Right cardiac atrium (tissue), 5 donors: ENCODE measurements at places on chromosomes 5 and 9.

GRCh38 chr9:93467062-93467416, 13.7 kb upstream of the FAM120AOS start:
- DNase-seq, result no peak

DNA sequence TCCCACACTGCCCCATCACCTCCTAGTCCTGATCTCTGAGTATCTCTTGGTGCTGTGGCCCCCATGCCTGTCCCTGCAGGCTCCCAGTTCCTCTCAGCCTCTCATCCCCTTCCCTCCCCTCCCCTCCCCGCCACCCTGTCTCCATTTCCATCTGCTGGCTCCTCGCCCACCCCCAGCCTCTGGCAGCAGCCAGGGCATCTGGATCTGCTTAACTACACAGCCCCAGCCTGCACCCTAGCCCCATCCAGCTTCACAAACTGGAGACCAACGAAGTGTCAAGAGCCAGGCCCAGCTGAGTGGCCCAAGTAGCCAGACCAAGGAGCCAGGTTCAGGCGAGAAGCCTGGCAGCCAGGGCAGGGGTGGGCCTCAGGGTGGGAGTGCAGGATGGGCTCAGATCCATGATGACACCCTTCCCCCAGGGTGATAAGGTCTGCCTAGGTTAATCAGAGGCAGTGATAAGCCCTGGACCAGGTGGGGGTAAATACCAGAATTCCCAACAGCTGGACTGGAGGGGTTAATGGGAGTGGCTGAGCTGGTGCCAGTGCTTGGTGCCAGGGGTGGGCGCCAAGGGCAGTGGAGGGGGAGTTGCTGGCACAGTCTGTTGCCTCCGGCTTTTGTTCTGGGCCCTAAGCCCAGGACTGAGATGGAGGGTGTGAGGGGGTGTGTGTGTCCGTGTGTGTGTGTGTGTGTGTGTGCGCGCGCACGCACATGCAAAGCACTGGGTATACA, 2.5 kb downstream of the IL11RA start:
- DNase-seq, result peak; percentile 81

DNA sequence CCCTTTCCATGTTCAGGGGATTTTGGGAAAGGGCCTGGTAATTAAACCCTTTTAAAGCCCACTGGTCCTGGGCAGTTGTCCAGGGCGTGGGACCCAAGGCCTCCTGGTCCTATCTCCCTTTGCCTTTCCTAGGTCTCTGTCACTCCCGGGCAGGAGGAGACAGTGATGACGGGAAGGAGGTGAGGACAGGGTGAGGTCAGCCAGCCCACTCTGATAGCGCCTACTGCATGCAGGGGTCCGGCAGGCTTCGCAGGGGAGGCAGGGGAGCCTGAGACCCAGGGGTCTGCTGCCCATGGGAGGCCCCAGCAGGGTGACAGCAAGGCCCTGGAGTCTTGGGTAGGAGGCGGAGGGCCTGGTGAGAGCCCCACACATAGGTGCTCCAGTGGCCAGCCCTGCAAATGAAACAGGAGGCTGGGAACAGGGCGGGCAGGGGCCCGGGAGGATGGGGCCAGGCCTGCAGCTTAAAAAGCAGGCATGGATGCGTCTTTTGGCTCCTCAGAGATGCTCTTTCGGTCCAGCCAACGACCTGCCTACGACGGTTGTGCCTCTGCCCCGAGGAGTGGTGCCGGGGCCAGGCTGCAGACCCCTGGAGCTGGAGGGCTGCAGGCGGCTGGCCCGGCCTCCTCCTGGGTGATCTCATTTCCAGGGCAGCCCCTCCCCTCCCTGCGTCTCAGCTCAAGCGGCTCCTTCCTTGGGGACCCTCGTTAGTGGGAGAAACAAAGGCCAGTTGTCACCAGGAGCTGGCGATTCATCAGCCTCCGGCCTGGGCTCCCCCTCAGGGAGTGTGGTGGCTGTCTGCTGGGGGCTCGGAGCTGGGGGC, 6.7 kb upstream of the RXRA start:
- DNase-seq, result peak; percentile 43

GRCh38 chr5:32474209-32474854, 29.8 kb upstream of the ZFR start:
- DNase-seq, result no peak

DNA sequence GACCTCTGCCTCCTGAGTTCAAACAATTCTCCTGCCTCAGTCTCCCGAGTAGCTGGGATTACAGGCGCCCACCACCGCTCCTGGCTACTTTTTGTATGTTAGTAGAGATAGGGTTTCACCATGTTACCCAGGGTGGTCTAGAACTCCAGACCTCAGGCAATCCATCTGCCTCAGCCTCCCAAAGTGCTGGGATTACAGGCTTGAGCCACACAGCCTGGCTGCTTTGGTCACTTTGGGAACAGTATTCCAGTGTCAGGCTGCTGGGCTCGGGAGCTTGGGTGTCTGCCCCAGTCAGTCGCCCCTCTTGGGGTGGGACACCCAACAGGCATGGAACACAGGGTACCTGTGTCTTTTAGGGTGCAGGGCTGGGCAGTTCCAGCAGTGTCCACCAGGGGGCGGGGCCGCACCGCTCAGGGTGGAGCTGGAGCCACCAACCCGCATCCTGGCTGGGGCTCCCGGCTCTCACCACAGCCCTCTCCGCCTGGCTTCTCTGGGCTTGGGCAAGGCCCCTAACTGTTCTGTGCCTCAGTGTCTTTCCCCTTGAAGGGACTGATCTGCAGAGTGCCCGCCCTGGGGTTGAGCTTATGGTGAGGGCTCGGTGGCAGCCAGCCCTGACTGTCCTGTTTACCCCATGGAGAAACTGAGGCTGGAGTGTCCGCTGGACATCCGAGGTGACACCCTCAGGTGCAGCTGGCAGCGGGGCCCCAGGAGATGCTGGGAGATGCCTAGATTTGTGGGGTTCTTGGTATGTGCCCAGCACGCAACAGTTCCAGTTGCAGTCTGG, 6.4 kb upstream of the RNU6ATAC start:
- DNase-seq, result no peak

DNA sequence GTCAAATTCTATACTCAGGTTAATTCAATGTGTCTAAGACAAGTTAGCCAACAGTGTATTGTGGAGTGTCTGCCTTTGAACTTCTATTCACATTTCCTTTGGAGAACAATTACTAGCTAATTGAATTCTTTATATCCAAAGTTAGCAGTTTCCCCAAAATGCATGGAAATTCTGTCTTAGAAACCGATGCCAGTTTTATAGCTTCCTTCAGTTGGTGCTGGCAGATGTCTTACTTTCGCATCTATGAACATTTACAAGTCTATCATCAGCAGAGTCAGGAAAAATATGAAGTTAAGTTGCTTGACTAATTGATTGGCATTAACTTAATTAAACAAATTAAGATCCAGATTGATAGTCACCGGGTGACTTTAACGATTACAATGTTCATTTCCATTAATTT, 527.6 kb upstream of the CDH18 start:
- no peak for DNase-seq

DNA sequence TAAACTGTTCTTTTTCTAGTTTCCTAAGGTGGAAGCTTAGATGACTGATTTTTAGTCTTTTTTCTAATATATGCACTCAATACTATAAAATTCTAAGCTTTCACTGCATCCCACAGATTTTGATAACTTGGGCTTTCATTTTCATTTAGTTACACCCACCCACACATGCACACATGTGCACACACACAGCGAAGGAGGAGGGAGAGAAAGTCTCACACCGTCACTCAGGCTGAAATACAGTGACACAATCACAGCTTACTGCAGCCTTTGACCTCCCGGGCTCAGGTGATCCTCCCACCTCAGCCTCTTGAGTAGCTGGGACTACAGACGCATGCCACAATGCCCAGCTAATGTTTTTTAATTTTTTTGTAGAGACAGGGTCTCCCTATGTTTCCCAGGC, 96.5 kb downstream of the SMIM23 start:
- no peak for DNase-seq

GRCh38 chr5:16870878-16871277, 65.2 kb downstream of the MYO10 start:
- no peak for DNase-seq

- no peak for DNase-seq
Measured at GRCh38 chr5:171624396-171624795, 161.2 kb upstream of the SMIM23 start.

DNA sequence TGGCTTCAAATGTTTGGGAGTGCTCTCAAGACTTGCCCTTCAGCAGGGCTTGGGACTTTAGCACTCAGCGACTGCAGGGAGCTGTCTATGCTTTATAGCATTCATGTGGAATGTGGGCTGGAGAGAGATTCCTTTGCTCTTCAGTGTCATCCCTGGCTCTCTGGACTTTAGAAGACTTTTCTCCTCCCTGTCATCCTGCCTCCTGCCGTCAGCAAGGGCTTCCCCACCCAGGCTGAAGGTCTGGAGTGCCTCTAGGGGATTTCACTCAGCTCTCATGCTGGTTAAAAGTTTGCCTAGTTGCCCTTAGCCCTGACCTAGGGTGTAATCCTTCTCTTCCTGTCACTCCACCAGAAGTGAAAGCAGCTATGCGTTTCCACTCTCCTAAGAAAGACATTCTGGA, 210.9 kb downstream of the FRMD3 start:
- no peak for DNase-seq

DNA sequence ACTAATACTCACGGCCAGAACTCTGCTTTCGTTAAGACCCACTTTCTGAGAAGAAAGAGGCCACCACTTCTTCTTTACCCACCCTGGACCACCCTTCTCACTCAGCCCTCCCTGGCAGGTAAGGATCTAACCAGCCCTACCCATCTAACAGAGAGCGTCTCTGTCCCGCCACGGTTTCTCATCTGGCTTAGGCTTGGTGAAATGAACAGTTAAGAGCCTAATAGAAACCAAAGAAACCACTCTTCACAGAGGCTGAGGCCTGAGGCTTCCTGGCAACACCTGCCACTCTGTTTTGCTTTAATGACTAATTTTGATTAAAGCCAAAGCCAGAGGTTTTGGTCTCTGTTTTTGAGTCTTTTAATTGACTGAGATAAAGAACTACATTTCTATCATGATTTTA, 354.1 kb upstream of the SLC30A5 start:
- no peak for DNase-seq

- DNase-seq, result no peak
Measured at GRCh38 chr9:6827439-6828145, 69.8 kb downstream of the KDM4C start.

DNA sequence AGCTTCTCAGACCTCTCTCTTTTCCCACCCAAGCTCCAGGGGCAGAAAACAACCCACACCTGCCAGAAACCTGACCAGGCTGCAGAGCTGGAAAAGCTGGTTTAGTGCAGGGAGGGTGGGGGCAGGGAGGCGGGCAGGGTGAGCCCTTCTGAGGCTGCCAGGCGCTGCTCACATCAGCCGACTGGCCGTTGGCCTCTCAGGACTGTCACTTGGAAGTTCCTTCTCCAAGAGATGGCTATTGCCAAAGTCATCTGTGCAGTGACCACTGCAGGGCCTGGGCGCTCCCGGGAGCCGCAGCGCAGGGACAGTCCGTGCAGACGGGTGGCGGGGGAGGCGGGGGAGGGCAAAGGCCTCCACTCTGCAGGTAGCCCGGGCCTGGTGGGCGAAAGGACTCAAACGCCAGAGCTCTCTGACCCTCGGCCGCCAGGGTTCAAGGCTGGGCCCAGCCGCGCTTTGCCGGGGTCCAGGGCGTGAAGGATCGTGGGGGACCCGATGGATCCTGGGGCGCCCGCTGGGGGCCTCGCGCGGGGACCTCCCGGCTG, 205.0 kb upstream of the IER5L start:
- peak; percentile 85 for DNase-seq

DNA sequence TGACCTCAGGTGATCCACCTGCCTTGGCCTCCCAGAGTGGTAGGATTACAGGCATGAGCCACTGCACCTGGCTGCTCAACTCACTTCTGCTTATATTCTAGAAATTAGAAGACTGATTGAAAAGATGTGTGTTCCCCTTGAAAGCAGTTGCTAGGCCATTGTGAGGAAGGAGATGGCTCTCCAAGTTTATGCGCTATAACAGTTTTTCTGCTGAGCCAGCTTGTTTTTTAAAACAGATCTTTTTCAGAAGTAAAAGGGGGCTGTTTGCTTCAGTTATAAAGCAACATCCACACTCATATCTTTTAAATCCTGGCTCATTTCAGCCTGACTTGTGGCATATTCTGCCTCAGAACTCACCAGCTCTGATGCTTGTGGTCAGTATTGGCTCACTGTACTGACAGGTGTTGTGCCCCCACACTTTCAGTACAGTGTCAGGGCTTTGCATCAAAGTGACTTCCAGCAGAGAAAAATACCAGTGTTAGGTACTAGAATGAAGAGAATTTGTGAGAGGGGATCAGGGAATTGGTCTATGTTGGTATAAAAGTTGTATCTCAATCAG, 49.4 kb downstream of the NUP214 start:
- DNase-seq, result no peak

DNA sequence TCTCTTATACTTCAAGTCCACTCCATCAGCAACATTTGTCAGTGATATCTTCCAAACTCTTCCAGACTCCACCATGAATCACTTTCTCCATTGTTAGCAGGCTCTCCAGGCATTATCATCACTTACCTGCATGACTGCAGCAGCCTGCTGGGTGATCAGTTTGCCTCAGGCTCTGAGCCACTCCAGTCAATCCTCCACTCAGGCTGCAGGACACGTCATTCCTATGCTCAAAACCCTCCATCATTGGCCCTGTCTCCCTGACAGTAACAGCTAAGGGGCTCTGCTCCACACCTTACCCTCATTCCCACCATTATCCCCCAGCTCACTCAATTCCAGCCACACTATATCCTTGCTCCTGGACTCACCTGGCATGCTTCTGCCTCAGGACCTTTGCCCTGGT, 10.7 kb downstream of the DIRAS2 start:
- DNase-seq, result no peak

DNA sequence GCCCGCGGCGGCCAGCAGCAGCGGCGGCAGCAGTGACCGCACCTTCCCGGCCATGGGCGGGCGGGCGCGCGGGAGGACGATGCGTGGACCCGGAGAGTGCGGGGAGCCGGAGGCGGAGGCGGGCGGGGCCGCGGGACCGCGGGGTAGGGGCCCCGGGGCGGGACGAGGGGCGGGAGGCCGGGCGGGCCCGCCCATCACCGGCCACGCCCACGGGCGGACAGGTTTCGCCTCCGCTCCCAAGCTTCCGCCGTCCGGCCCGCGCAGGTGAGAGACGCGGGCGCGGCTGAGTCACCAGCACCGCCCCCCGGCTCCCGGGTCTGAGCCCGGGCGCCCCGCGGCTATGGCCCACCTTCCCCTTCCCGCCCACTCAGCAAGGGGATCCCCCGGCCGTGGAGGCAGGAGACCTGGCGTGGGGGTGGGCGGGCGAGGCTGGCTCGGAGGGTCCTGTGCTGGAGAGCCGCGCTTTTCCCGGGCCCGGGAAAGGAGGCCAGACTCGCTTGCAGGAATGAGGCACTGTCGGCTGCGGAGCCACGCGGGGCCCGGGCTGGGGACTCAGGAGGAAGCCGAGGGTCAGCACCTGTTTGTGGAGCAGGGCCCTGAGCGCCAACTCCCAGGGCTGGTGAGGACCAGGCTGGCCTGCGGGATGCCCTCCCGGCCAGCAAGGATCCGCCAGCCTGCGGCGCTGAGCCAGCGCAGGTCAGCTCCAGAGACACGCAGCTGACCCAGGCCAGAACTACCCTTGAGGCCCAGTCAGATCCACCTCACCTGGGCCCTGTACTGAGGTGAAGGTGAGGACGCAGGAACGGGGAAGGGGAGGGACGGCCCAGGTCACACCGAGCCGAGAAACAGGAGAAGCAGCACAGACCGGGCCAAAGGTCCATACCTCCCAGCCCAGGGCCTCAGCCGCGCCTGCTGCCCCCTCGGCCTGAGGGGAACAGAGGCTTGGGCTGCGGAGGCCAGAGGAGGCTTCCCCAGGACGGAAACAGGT, at the start of gene ENTPD2:
ENTPD2 (minus strand) TSS at position 118 of the 988 bp plus-strand sequence; CDS start at position 54, 64 bp downstream.
- peak; percentile 74 for DNase-seq
